ENCODE measurements at places on chromosomes 4 and X. TPM values are rescaled to one million over a fixed set of nuclear protein-coding genes. Genes with fewer than 3 reads are reported as not detected.

- DNase-seq = no peak
These were observed 642 bp downstream of the HMGN5 start for GRCh38 chrX:81201071-81201470.

DNA sequence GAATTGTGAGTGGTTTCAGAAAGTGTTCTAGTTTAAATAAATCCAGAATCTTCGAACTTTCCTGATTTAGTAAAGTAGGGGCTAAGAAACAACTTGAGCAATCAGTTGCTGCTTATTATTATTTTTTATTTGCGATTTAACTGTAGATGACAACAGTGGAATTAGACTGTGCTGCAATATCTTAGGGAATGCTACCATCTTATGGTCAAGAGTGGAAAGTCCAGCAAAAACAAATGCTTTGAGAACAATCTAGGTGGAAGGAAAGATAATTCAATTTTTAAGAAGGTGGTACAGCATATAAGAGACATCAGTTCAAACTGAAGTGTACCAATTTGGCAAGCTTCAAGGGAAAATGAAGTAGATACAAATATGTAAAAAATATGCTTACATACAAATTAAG, 73.3 kb downstream of the CYLC1 start:
- no peak for DNase-seq

DNA sequence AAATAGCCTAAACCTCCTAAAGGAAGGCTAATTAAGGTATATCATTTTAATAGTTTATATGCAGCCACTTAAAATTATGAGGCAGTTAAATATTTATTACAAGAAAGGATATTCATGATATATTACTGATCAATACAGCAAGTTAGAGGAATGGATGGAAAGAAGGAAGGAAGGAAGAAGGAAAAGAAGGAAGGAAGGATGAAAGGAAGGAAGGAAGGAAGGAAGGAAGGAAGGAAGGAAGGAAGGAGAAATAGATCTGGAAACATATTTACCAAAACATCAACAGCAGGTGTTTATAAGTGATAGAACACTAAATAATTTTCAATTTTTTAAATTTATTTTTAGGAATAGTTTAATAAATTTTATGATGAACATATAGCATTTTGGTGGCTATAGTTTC, 17.5 kb downstream of the SLC7A11 start:
- DNase-seq = no peak

DNA sequence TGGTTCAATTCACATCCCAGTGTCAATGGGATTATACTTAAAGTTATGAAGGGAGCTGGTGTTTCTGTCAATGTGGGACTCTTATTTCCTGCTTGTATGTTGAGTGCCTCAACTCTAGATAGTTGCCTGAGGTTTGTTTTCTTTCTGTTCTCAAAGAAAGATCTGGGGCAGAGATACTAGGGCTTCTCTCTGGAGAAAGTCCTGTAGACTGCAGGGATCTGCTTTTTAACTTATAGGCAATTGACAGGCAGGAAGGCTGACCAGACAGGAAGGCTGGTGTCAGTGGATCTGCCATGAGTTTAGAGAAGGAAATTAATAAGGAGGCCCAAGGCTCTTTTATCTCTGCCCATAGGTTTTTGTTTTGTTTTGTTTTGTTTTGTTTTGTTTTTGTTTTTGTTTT, 64.0 kb upstream of the PRKX start:
- no peak for DNase-seq

DNA sequence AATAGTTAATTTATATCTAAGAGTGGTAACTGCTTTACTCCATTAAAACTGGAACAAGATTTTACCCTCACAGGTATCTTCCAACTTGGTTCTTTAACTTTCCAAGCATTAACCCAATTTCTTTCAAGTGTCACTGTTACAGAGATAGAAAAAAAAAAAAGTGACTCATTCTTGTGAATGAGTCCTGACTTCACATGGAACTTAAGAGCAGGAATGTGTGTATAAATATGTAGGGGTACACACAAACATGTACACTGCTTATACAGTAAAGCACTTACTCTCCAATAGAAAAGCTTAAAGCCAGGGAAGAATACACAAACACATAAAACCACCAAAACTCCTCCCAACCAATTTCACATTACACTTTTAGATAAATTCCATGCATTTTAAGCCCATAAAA, 38.8 kb downstream of the TAPT1 start:
- DNase-seq = no peak

DNA sequence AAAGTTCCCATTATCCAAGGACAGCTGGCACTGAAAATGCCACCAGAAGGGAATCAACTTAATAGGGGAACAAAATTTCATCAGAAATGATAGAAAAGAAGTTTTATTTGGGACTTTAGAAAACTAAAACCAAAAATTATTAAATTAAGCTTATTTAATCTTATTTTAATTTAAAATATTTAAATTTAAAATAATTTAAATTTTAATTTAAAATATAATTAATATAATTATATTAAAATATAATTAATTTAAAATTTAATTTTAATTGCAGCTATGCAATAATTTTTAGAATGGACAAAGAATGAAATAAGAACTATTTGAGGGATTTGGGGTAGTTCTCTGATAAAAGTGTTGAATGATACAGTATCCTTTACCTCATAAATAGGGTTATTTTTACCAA, 10.2 kb upstream of the VAMP7 start:
- DNase-seq = no peak

GRCh38 chr4:153018031-153018430, 81.9 kb downstream of the FHDC1 start:
- no peak for DNase-seq

GRCh38 chrX:6768881-6769280, 234.0 kb upstream of the VCX3A start:
- no peak for DNase-seq

DNA sequence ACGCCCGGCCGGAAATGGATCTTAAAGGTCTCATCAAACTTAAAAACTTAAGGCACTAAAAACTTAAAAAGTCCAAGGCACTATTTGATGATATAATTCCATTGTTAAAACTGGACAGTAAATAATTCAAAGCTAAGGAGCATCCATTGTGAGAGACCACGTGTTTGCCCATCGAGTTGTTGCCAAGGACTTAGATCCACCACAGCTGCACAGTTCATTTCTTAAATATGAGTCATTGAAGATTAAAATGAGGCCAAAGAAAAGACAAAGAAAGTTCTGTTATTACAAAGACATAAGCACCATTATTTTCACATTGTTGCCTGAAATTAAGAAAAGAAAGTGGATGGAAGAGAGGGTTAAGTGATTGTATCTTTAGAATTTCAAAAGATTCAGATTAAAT, 411.5 kb upstream of the FTHL17 start:
- no peak for DNase-seq

DNA sequence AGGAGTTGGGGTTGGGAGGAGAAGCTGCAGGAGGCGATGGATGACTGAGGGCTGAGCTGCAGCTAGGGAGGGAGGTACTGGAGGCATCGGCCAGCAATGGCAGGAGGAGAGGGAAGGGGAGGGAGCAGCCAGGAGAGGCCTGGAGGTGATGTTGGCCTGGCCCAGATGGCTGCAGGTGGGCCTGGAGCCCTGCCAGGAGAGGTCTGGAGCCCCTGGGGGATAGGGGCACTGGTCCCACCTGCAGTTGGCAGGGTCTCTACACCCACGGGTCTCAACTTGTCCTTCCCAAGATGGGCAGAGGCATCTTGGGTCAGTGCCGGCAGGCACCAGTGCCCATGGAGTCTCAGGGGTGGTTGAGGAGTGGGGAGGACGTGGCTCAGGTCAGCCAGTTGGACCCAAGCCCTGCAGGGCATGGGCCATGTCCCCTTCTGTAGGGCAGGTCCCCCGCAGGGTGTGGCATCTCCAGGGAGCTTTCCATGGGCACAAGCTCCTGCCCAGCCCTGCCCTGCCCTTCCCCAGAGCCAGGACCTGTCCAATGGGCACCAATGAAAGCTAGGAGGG, 2.7 kb upstream of the MXD4 start:
- DNase-seq = no peak

- DNase-seq = no peak
These were observed 260.0 kb downstream of the ASMT start for GRCh38 chrX:1874899-1875298.

GRCh38 chr4:104571341-104571740, 76.6 kb upstream of the CXXC4 start:
- DNase-seq = no peak

DNA sequence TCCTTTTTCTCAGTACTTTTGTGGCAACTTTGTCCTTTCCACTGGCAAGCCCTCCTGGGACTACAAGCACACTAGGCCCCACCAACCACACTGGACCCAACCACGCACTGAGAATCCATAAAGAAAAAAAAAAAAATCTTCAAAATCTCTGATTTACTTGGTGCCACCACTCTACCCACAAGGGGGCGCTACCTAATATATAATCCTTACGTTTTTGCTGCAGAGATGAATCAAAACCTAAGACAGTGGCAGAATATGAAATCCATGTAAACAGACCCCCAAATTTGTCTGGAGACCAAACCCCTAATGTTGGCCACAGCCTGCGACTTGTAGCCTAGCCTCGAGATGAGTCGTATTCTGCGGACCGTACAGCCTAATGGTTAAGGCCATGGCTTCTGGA, 63.5 kb upstream of the ARHGAP36 start:
- no peak for DNase-seq

GRCh38 chr4:77817304-77818072, 1.7 kb downstream of the CNOT6L start:
- peak; percentile 63 for DNase-seq

- DNase-seq = no peak
These were observed 37.8 kb downstream of the LRP2BP start for GRCh38 chr4:185357733-185358440.

GRCh38 chrX:65926095-65927019, 113.5 kb downstream of the VSIG4 start:
- no peak for DNase-seq

DNA sequence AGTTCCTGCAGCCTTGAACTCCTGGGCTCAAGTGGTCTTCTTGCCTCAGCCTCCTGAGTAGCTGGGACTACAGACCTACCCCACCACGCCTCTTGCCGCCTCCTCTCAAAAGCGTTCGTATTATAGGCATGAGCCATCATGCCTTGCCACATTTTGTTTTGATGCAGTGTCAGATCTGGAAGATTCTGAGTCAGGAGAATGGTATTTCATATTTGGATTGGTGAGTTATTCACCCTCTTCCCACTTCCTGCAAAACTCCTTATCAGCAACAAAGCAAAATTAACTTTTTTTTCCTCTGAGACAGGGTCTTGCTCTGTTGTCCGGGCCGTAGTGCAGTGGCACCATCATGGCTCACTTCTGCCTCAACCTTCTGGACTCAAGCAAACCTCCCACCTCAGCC, 29.6 kb downstream of the REST start:
- DNase-seq = peak; percentile 89

GRCh38 chr4:6601661-6602250, 26.8 kb downstream of the MAN2B2 start:
- DNase-seq = peak; percentile 50

- peak; percentile 54 for DNase-seq
These were observed 3.9 kb upstream of the CDK16 start for GRCh38 chrX:47214435-47215077.

DNA sequence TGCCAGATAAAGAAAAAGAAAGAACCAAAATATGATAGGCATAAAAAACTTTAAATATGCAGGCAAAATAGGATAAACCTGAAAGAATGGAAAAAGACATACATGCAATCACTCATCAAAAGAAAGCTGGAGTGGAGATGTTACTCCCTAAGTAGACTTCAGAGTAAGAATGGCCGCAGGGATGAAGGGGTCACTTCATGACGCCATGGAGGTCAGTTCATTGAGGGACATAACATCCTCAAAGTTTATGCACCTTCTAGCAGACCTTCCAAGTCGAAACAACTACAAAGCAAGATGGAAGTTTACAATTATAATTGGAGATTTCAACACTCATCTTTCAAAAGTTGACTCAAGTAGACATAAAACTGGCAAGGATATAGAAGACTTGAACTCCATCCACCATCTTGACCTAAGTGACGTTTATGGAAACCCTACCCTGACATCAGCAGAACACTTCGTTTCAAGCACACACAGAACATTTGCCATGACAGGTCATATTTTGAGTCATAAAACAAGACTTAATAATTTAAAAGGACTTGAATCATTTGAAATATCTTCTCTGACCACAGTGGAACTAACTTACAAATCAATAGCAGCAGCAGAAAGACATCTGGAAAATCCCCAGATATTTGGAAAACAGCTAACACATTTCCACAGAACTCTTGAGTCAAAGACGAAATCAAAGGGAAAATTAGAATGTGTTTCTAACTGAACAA, 106.0 kb upstream of the LRPAP1 start:
- DNase-seq = peak; percentile 10

DNA sequence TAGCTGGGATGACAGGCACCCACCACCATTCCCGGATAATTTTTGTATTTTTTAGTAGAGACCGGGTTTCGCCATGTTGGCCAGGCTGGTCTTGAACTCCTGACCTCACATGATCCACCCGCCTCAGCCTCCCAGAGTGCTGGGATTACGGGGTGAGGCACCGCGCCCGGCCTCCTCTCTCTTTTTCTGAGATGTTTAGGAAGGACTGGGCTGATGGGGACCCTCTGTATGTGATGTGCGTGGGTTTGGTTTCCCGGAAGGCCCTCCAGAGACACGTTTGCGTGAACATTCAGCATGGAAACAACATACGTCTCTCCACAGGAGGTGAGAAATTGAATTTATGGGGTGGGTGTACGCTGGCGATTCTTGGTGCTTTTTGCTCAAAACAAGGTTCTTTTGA, 18.6 kb downstream of the SHOX start:
- peak; percentile 21 for DNase-seq

- no peak for DNase-seq
These were observed 78.8 kb downstream of the CBR4 start for GRCh38 chr4:168931215-168931650.

DNA sequence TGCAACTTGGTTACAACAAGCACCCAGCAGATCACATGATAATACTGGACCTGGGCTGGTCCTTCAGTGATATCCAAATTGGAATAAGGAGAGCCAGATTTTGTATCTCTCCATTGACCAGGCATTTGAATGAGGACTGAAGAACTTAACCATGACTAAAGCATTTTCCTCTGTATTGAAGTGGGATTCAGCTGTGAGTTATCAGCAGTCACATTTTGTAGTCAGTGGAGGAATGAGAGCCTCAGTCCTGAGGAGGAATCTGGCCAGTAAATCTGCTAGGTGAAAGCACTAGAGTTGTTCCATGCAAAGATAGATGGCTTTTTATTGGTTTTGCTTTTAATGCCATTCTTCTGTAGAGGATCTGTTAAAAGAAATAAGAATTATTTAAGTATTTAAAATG, 1506.0 kb downstream of the PCDH7 start:
- no peak for DNase-seq

GRCh38 chrX:41516999-41517765, 70.0 kb downstream of the NYX start:
- DNase-seq = no peak

DNA sequence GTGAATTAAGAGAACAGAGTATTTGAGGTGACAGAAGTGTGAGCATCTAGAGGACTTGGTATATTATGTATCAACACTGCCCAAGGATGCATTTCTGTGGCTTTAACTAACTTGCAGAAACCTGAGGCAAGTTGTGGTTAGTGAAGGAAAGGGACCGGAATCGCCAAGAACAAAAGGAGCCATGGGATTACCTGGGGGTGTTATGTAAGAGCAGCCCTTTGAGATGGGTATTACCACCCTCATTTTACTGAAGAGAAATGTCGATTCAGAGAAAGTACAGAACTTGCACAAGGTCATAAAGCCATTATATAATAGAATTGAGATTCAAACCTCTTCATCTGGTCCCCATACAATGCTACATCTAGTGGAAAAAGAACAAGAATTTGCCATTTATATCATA, 14.3 kb downstream of the TENM3 start:
- DNase-seq = no peak

PPP1R2C gene
- not detected for total RNA-seq

GLRA3 gene
- not detected for total RNA-seq

CLTRN gene
- 0.29 TPM for total RNA-seq

USP51 gene
- total RNA-seq = 4.3 TPM

TEC gene
- 1.8 TPM for total RNA-seq

ZFP42 gene
- total RNA-seq = not detected

SH3RF1 gene
- 33.0 TPM for total RNA-seq

Data from osteoblast (primary cell).